Activated T-cell treated with anti-CD3 and anti-CD28 coated beads for 4 hours (primary cell): ENCODE measurements at places on chromosomes 5 and 9.

DNA sequence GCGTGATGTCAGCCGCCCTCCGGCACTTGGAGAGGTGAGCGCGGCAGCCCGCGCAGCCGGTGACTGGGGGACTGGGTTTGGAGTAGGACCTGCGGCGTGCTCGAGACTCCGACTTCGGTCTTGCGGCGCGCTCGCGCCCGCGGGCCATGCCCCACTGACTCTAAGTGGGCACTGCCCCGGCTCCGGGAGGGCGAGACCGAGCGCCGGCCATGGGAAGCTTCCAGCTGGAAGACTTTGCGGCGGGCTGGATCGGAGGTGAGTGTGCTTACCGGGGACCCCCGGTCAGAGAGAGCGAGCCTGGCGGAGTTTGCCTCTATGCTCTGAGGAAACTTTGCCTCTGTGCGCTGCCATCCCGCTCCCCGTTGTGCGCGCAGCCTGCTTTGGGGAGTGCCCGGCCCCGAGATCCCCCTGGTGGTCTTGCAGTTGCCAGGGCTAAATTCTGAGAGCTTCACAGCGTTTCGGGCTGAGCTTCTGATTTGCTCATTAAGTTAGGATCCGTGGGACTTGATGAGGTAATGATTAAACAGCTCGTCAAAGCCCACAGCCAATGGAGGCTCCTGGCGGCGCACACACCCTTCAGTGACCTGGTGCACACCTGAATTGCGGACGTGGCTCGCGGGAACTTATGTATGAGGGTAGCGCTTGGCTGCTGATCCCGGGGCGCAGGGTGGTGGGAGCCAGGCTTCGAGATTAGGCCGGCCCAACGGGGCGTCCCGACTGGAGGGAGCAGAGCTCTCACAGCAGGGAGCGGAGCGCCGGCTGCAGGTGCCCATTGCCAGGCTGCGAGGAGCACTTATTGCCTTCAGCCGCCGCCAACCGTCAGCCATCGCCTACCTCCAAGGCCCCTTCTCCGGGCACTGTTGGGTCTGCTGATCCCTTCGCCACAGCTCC is at the start of gene SLC25A48:
TSS of gene SLC25A48 (plus strand) at position 25 of the 891 bp plus-strand sequence. CDS start at position 210, 185 bp downstream.
- DNase-seq, result no peak

- DNase-seq, result no peak
Measured at GRCh38 chr5:114822863-114823262, 346.8 kb downstream of the TRIM36 start.

- DNase-seq, result no peak
Measured at GRCh38 chr5:80934751-80935150, 25.4 kb upstream of the RASGRF2 start.

DNA sequence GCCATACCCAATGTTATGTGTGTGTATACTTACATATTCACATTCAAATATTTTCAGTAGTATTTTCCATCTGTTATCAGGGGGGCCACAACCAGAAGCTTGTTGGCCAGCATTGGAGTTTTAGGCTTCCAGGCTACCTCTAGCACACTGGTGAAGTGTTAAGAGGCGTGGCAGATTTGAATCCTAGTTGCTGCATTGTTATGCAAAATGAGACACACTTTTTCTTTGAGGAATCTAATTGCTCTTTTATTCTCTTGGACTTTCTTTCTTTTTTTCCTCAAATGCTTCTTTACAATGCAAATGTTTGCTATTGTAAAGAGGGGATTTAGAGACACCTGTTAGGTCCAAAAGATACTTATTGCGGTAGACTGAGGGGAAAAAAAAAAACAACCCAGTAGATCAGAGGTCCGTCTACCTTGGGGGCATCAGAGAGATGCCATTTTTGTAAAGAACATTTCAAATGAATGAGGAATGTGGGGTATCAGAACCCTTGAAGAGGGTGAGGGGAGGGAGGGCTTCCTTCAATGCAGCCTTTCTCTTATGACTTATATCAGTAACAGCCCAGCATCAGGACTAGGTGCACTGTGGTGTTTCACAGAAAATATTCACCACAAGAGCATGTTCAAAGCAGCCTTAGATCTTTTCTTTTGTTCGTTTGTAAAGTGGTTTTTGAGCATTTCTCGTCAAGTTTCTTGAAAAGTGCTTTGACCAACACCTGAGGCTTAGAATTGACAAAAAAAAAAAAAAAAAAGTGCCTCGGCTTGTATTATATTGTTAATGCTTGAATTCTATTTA is 3.8 kb downstream of the SMARCA2 start:
- no peak for DNase-seq

GRCh38 chr9:92525306-92525705 is 10.5 kb downstream of the ECM2 start:
- DNase-seq, result no peak

GRCh38 chr9:121021301-121021700 is 28.8 kb downstream of the C5 start:
- no peak for DNase-seq

- DNase-seq, result no peak
Measured at GRCh38 chr5:34731435-34732232, 75.5 kb downstream of the RAI14 start.

GRCh38 chr9:134531220-134531970 is 110.2 kb upstream of the COL5A1 start:
- no peak for DNase-seq

DNA sequence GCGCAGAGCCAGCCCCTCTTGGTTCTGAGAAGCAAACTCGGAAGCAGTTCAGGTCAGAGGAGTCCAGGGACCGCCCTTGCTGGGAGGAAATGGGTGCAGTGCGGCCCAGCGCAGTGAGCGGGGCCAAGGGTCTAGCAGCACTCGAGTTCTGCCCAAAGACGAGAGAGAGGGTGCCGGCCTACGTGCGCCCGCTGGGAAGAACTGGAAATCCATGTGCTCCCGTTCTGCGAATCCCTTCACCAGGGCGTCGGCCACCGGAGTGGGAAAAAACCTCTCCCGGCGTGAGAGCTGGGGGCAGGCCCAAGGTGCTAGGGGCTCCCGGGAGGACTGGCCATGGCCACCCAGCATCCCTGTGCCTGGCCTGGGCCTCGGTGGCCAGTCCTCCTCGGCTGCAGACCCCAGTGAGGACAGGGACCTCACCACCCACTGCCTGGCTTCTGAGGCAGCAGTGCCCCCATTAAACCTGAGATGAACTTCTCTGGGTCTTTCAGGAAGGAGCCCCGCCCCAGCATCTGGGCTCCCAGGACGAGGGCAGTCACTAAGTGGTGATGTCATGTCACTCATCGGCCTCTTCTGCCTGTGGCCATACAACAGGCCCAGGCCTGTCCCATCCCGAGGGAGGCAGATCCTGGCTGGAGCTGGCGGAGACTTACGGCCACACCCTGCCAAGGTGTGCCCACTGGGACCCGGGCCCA is 10.6 kb downstream of the TMEM250 start:
- no peak for DNase-seq

DNA sequence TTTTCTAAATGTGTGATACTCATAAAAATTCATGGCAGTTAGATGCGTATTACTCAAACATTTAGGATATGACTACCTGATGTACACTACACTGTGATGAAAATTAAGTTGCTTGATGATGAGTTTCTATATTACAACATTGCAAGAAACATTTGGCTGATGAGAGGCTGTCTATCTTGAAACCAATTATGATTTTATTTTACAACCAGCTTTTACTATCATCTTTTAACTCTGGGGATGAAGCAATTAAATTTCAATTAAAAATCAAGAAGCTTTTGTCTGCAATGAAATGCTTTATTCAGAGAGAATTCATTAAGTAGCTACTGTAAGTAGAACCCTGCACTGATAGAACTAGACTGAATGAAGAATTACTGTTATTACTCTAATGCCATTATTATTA is 500.4 kb downstream of the KCTD16 start:
- no peak for DNase-seq

DNA sequence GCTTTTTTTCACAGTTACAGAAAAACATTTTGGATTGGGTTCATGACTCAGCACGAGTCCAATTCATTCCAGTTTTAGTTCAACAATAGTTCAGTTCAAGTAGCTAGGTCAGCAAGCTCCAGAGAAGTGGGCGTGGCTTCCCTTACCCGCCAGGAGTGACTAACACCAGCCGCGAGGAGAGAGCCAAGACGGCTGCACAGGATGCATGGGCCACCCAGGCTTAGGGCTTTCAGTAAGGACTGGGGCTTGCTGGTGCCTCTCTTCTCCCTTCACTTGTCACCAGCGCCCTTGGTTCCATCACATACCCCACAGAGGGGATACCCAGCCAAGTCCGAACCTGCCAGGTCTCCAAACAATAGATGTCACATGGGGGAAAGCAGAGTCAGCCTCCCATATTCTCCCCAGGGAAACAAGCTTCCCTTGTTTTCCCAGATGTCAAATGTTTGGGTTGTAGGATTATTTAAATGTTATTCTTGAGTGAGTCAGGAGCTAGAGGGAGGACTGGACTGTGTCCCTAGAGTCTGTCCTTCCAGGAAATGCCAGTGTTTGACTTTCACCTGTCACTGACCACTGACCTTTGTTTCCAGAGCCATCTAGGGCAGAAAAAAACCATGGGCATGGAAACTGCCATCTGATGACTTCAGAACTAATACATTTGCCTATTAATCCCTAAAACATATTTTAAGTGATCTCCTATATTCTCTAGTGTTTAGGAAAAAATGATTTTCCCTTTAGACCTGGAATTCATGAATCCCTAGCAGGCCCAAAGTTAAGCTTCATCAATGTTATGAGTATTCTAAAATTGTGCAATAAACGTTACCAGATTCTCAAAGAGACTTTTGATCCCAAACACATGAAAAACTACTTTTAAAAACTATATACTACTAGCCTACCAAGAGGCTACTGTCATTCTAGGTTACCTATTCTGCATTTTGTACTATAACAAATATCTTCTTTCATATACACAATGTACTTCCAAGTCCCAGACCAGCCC is 51.9 kb downstream of the NIPAL4 start:
- no peak for DNase-seq

DNA sequence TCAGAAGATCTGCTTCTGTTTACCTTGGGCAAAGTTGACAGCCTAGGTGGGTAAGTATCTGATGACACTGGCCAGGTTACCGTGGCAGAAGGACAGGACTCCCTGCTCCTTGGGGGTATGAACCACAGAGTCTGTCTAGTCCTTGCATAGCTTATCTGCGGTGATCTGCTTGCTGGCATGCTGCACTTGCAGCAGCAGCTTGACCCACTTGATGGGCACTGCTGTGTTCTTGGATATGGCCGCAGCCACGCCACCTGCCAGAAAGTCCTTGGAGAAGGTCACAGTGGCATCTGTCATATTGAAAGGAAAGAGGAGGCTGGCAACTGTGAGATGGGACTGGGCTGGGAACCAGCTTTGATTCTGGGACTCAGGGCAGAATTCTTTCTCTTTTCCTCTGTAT is 35.9 kb upstream of the POC5 start:
- no peak for DNase-seq

- DNase-seq, result no peak
Measured at GRCh38 chr5:106116682-106117081, 1554.1 kb downstream of the EFNA5 start.

DNA sequence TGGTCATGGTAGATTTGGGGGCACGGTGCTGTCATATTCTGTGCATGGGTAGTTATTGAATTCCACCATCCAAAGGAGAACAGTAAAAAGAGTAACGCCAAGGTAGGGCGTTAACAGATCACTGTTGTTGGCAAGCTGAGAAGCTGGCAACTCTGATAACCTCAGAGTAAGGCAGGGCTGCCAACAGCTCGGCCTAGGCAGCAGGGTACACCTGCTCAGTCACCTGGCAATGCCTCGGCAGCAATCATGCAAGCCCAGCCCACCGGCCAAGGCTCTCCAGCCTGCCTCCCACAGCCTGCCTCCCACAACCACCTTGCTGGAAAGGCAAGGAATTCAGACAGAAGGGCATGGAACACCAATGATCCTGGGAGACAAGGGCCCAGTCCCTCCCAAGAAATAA is 63.9 kb downstream of the KLHL3 start:
- no peak for DNase-seq

GRCh38 chr9:133008824-133009223 is 22.0 kb upstream of the GTF3C5 start:
- DNase-seq, result no peak
